ENCODE measurements at places on chromosomes 3 and 15.

- no peaks in the 10 kb centered on the region for H3K36me3 ChIP-seq
- no peaks in the 10 kb centered on the region for H3K27me3 ChIP-seq
- no peak for DNase-seq
- H3K4me1 ChIP-seq, result no peaks in the 10 kb centered on the region
- H3K27ac ChIP-seq, result no peak overlapping the region
- no peak overlapping the region for H3K4me3 ChIP-seq
Measured at GRCh38 chr3:160685144-160685766, 8.3 kb downstream of the ARL14 start.

DNA sequence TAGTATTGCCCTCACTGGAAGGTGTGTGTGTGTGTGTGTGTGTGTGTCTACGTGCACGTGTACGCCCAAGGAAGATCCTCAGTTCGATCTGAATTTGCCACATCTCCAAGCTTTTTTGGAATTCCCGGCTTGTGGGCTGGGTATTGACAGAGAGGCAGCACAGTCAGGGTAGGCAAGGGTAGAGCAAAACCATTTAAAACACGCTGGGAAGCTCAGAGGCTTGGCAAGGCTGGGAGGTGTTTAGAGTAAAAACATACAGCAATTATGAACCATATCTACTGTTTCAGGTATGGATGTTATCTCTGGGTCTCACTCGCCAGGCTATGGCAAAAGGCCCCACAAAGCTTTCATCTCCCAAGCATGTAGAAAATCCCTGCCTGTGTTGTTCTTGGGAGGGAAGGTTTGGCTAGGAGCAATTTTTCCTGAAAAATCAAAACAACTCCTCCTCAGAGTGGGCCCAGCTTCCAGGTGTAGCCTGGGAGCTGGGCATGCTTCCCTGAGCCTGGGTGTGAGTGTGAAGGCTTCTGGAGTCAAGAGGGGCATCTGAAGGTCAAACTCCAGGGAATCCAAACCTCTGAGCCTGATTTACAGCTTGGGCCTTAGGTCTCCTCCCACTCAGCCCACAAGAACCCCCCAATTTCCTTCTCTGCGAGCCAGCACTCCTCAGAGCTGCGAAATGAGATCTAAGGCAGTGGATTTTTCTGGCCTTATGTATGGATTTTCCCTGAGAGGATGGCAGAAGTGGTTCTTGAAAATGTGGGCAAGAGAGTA lies 244.8 kb upstream of the TPRG1 start:
- no peak overlapping the region for H3K27ac ChIP-seq
- H3K27me3 ChIP-seq, result no peaks in the 10 kb centered on the region
- DNase-seq, result no peak
- no peaks in the 10 kb centered on the region for H3K36me3 ChIP-seq
- H3K4me3 ChIP-seq, result no peak overlapping the region
- H3K4me1 ChIP-seq, result peaks cover 8% of the 10 kb centered on the region

GRCh38 chr3:36954452-36955134 lies 9.7 kb upstream of the TRANK1 start:
- no peaks in the 10 kb centered on the region for H3K36me3 ChIP-seq
- no peak for DNase-seq
- H3K27ac ChIP-seq, result no peak overlapping the region
- H3K27me3 ChIP-seq, result no peaks in the 10 kb centered on the region
- no peak overlapping the region for H3K4me3 ChIP-seq

- H3K4me3 ChIP-seq, result no peak overlapping the region
- H3K27ac ChIP-seq, result no peak overlapping the region
- H3K36me3 ChIP-seq, result no peaks in the 10 kb centered on the region
Measured at GRCh38 chr3:143450632-143451031, 331.1 kb downstream of the CHST2 start.

DNA sequence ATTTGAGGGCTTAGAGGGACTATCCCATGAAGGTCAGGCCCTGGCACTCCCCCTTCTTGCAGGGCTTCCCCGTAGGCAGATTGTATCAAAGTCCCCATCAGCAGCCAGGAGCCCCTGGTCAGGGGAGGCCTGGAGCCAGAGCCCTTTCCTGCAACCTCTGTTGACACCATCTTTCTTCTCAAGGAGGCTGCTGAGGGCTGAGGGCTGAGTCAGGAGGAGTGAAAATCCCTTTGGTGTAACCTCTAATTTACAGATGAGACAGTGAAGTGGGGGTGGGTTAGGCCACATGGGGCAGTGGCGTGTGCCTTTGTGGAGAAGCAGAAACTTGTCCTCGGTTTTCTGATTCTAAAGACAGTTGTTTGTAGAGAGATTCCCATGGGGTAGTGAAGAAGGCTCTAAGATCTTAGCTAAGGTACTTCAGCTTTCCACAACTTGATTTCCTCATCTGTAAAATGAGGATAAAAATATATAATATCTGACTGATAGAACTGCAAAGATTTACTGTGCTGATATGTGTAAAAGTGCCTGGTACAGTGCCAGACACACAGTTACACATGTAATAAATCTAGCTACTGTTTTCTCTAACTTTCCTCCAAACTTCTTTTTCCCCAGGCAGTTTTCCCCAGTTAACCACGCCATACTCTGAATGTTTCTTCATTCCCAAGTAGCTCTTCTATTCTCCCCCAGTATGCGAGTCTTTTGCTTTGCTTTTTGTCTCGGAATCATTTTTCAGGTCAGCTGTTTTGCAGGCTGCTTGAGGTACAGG lies 249.4 kb upstream of the TPM1 start:
- no peak overlapping the region for H3K4me3 ChIP-seq
- H3K27ac ChIP-seq, result no peak overlapping the region
- no peaks in the 10 kb centered on the region for H3K36me3 ChIP-seq
- H3K4me1 ChIP-seq, result no peaks in the 10 kb centered on the region

All from HepG2 (cell line).